ENCODE measurements at places on chromosomes 5 and 9.

GRCh38 chr5:120564013-120564412 is 99.9 kb downstream of the PRR16 start:
- DNase-seq, result no peak

DNA sequence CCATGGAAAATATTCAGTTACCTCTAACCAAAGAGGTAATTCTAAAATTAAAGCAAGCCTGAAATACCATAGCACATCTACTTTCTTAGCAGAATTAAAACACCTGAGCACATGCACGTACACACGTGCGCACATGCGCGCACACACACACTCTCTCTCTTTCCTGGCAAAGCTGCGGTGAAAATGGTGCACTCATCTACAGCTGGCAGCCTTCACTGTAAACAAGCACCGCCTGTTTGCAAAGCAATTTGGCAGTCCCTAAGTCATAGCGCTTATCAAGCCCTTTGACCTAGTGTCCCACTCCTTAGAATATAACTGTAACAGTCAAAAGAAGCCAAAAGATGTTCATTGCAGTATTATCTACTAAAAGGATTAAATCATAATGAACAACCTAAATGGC is 278.7 kb downstream of the DENND1A start:
- no peak for DNase-seq

GRCh38 chr9:109317311-109317978 is 3.4 kb downstream of the EPB41L4B start:
- DNase-seq, result no peak

- DNase-seq, result no peak
Observed at GRCh38 chr9:86842573-86842972, 104.7 kb downstream of the GAS1 start.

DNA sequence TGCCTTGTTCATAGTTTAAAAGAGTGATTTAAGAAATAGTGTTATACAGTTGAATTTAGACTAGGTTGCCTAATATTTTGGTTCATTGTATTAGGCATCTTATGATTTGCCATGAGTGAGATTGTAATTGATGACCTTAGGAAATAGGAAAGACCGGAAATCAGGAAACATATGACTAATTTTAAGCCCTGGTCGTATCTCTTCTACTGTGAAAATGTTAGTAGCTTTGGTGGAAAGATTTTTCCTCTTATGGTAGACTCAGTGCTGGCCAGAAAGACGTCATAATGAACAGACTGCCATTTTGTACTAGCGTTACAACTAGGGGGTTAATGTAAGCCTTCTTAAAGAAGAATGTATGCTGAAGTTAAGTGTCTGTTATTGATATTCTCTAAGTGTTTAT is 21.7 kb downstream of the SMARCA2 start:
- DNase-seq, result no peak

DNA sequence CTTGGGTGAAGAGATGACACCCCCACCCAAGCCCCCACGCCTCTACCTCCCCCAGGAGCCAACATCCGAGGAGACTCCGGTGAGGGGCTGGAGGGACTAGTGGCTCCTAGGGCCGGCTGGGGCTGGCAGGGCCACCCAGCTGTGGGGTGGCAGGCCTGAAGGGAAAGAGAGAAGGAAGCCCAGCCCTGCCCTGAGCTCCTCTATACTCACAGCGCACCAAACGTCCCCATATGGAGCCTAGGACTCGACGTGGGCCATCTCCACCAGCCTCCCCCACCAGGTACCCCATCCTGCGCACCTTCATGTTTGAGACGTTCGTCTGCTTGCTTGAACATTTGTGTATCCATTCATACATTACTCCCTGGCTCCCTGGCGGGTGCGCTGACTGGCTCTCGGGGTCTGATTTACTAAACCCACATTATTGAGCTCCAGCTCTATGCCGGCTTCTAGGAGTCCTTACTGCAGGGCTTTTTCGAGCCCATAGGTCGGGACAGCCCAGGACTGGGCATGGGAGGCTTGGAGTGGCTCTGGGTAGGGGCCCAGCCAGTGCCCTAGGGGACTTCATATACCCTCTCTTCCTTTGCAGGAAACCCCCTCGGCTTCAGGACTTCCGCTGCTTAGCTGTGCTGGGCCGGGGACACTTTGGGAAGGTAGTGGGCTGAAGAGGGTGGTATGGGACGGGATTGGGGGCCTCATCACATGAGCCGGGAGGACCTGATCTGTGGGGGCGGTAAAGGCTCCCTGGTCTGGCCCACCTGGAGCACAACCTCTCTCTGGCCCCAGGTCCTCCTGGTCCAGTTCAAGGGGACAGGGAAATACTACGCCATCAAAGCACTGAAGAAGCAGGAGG is 9.1 kb downstream of the ZDHHC12 start:
- no peak for DNase-seq

DNA sequence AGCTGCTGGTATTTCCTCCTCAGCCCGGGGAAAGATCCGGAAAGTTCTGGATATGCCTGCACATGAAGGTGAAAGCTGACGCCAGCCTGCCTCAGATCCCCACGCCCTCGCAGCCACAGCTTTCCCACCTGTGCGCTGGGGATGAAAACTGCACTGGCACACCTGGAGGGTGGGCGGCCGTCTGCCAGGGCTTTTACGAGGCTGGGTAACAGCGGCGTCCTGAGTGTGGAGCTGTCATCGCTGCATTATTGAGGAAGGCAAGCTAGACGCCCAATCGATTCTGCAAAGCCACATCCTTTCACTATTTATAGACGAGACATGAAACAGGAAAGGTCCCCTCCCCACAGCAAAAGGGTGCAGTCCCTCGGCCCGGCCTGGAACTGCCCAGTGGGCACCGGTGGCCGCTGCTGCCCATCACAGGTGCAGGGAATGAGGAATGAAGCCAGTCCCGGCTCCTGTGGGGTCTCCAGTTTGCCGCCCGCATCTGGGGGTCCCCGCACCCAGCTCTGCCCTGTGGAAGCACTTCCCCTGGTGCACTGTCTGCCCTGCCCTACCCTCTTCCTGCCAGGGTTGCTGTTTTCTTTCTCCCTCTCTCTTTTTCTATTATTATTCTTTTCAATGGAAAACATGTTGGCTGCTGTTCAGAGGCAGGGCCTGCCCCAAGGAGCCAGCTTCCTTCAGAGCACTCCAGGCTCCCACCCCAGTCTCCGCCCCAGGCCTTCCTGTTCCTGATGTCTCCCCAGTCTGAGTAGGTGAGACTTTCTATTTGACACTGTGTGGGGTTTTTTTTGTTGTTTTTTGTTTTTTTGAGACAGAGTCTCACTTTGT is 7.0 kb downstream of the NOTCH1 start:
- no peak for DNase-seq

GRCh38 chr9:121731919-121732318 is 80.5 kb downstream of the DAB2IP start:
- DNase-seq, result no peak

Measured in dorsolateral prefrontal cortex (tissue), 122 donors.